HT-29 (cell line): ENCODE measurements at places on chromosomes 4 and X.

- DNase-seq = no peak
These were observed 35.4 kb upstream of the UGT2A3 start for GRCh38 chr4:68987007-68987406.

DNA sequence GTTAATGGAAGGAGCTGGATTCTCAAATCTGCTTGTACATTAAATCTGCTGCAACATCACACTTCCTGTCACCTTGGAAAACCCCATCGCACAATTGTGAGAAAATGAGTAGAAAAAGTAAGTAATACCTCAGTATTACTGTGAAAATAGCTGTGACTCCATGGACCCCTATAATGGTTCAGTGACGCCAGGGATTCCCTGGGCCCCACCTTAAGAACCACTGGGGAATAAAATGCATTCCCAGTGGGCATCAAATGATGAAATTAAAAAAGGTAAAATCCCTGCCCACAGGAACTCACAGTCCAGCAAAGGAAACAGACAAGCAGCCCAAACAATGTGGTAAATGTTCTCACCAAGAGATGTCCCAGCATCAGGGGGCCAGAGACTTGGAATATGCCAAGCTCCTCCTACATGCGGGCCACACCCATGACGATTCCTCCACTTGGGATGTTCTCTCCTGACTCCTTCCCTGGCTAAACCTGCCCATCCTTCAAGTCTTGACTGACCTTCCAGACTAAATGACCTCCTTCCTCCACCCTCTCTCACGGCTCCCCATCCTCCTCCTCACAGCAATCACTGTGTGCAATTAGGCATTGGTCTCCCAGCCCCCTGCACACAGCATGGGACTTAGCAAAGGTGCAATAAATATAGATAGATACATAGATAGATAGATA lies 2.6 kb downstream of the EVC2 start:
- DNase-seq = no peak

DNA sequence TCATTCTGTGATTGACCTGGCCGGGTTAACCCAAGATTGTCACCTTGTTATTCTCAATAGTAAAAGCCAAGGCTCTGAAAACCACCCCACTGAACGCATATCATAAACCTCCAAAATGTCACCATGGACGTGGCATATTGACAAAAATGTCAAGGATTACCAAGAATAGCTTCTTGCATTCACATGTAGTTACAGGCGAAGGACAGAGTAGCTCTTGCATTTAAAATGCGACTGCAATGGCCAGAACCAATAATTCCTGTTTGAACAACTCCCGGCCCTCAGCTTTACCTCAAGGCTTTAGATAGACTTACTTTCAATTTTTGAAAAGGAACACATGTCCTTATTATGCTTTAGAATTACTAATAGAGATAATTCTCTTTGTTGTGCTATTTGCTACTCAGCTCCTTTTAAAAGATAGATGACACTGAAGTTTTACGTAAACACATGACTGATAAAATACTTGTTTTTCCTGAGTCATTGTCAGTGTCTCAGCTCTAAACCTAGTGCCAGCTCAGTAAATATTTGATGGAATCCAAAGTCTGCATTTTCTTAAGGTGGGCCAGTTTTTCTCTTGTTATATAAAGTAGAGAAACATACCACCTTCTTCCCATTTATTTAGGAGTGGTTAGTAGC lies 66.3 kb downstream of the CLDN34 start:
- DNase-seq = no peak

DNA sequence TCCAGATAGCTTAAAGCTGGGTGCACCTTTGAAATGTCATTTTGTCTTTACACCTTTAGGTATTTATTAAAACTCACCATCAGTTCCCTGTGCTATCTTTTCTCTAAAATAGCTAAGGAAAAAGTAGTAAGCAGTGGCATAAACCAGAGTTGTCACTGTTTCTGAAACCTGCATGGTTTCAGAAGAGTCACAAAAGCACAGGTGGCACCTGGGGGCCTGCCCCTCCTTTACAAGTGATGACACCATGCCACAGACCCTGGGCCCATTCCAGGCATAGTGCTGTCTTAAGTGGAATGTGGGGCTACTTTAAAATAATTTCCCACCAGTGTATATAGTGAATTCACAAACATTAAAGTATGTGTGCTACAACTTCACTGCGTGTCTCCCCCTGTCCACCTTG lies 47.8 kb downstream of the DCUN1D4 start:
- DNase-seq = no peak

DNA sequence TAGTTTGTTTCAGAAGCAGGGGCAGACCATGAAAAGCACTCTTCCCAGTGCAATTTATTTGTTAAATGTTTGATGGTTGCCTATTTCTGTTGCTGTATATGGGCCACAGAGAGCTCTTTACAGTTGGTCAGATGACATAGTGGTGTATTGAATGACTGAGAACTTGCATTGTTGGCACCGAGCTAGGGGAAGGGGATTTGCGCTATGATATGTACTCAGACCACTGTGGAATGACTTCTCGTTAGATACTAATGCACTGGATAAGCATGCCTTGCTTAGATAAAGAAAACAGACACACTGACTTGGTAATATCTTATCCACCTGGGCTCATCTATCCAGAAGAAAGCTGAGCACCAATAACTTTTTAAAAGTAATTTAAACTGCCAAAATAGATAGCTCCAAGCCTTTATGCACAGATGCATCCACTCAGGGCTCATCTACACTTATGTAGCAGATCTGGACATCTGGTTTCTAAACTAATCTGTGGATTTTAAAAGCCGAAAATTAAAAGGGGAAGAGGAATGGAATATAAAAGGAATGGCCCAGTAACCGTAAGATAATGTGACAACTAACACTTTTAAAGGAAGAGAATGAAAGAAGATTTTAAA lies 132.7 kb downstream of the GATB start:
- no peak for DNase-seq

DNA sequence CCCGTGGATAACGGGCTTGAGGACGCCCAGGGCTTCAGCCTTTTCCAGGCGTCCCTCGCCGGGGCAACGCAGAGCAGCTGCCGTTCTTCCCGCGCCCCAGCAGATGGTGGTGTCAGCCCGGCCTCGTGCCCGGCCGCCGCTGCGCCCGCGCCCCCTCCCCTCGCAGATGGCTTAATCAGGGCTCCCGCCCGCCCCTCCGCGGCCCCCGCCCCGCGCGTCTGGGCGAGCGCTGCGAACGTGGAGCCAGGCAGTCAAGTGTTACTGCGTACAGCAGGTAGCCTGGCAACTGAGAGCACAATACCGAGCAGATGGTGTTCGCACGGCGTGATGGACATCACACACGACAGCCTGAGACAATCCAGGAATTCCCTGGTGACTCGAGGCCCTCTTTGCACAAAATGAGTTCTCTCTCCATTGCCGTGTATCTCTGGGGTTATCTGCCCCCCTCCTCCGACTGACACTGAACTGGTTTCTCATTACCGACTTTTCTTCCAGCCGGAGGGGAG lies 69.3 kb downstream of the MGST2 start:
- DNase-seq = peak; percentile 48

DNA sequence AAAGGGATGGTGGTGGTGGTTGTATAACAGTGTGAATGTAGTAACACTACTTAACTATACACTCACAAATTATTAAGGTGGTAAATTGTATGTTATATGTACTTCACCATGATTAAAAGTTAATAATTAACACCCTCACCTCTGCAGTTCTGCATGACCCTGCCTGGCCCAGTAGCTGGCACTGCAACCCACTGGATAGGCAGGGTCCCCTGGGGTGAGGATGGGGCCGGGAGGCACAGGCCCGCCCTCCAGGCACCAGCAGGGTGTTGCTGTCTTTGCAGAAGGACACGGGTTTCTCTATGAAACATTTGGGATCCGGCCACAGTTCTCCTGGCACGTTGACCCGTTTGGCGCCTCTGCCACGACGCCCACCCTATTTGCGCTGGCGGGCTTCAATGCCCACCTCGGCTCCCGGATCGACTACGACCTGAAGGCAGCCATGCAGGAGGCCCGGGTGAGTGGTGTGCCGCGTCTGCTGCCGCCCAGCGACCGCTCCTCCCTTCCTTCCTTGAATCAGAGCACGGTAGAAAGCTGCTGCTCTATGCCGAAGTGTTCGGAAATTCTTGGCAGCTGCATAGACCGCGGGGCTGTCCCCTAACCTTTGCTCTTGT lies 11.8 kb downstream of the MAN2B2 start:
- DNase-seq = no peak

DNA sequence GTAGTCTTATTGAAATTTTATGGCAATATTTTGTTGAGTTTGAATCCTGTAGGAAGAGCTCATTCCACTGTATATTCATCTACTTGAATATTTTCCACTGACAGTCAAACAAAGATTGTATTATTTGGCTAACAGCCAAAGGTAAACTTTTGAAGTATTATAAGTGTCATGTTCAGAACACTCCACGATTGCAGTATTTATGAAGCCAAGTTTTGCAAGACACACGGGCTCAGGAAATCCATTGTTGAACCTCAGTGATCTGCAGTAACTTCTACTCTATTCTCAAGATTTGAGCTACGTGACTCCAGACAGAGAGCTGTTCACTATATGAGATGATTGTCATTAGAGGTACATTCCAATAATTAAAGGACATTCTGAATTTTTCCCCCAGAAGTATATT lies 302.7 kb upstream of the ADGRL3 start:
- DNase-seq = no peak

- DNase-seq = peak; percentile 39
These were observed 70.8 kb downstream of the ANXA3 start for GRCh38 chr4:78622253-78622979.

GRCh38 chr4:79673898-79674297 lies 265.9 kb upstream of the GK2 start:
- DNase-seq = no peak

DNA sequence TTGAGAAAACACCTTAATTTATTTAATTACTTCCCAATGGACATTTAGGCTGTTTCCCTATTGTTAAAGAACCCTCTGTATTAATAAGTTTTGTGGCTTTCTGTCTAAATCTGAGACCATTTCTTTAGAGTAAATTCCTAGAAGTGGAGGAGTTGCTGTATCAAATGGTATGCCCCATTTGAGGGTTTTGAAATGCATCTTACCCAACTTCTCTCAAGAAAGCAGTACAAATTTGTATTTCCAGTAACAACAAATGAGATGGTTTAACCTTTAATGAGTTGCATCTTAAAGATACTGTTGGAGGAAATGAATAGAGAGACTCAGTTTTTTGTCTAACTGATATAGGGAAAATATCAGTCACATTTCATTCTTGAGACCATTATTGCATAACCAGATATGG lies 70.5 kb upstream of the CBLL2 start:
- no peak for DNase-seq

DNA sequence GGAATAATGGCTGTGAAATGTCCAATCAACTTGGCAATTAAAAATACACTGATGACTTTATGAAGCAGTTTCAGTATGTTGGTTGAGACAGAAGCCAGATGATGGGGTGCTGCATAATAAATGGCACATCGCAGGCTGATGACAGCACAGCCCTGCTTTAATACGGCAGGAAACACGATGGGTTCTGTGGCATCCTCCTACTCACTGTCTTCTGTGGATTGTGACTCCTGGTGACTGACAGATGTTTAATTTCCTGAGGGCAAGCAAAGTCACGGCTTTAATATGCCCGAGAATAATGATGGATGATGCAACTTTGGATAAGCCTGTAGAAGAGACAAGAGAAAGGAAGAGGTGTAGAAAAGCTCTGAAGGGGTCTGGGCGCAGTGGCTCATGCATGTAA lies 295.4 kb downstream of the TRIML1 start:
- no peak for DNase-seq
